ENCODE measurements at places on chromosomes 7 and 10.

- no peak for DNase-seq
Measured at GRCh38 chr7:48295296-48295971, 124.2 kb downstream of the ABCA13 start.

DNA sequence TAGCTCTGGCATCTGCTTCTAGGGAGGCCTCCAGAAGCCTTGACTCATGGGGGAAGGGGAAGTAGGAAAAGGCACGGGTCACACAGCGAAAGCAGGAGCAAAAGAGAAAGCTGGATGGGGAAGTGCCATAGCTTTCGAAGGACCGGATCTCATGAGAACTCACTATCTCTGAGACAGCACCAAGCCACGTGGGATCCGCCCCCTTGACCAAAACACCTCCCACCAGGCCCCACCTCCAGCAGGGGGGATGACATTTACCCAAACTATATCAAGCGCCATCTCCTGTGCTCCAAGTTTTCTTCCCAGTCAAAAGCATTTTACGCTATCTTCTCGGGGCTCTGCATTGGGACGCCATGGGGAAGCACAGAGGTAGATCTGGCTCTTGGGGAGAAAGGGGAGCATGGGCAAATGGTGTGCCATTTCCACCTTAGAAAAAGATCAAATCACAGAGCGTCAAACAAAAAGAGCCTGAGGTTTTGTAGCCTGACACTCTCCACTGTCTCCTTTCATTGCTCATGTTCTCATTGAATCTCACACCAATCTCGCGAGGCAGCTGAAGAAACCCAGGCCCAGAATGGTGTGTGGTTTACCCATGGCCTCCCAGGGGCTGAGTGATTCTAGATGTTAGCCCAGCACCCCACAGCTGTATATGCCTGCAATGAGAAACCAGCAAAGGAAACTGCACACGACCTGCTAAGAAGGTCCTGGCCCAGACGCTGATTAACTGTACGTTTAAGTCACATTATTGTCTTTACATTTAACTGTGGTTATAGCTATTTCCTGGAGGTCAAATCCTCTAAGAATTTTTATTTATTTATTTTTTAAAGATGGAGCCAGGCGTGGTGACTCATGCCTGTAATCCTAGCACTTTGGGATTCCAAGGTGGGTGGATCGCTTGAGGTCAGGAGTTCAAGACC is 8.1 kb upstream of the OLAH start:
- DNase-seq = no peak

GRCh38 chr10:52949899-52950298 is 177.3 kb upstream of the MBL2 start:
- DNase-seq = no peak

GRCh38 chr7:10802011-10802410 is 171.7 kb upstream of the PHF14 start:
- no peak for DNase-seq

GRCh38 chr10:61640856-61641255 is 21.9 kb upstream of the CABCOCO1 start:
- DNase-seq = no peak

DNA sequence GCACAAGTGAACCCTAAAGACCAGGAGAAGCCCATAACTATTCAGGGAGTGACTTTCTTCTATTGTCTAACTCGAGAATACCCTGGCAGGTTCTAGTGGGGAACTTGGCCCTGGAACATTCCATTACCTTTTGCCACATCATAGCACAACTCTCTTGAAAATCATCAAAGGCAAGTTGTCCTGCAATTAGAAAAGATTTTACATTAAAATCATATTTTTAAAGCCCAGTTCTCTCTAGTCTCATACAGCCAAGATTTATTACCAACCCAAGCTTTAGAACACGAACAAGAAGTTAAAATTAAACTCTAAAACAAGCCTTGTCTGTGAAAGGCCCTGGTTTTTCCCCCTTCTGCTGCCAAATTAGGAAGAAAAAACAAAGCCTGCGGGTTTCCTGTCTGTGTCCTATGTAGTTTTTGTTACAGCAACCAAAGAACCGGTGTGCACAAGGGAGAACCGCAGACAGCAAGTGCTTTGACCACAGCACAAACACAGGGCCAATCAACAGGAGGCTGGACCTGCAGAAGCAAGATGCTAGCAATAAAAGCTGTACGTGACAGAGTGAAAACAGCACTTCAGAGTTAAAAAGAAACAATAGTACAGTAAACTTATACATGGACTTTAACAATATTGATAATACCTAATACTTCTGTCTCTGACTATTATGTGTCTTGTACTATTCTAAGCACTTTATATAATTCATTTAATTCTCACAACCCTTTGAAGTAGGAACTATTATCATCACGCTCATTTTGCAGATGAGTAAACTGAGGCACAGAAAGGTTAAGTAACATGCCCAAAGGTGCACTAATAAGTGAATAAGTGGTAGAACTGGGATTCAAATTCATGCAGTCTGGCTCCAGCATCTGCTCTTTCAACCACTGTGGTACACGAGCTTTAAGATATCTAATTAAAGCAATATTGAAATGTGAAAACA is 65.8 kb downstream of the STK17A start:
- peak; percentile 38 for DNase-seq

GRCh38 chr7:74625446-74625845 is 32.1 kb upstream of the GTF2I start:
- DNase-seq = no peak

- DNase-seq = no peak
Measured at GRCh38 chr10:112139176-112139575, 44.4 kb downstream of the GPAM start.

DNA sequence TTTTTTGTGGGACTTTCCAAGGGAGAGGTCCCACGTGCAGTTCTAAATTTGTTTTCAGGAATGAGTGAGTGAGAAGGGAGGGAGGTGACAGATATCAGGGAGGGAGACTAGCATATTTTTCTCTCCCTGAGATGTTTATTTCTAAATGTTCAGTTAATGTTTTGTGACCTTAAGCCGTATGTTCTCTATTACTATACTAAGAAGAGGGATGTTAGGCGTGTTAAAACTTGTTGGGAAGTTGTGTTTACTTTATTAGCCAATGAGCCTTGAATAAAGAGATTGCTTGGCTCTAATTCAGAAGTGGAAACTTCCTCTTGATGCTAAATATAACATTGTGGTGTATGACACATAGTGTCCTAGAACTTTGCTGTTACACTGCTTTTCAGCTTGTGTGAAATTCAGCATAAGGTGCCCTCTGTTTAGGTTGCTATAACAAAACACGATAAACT is 37.3 kb downstream of the DNAH11 start:
- no peak for DNase-seq

GRCh38 chr10:5105626-5106025 is 11.4 kb downstream of the AKR1C3 start:
- no peak for DNase-seq

DNA sequence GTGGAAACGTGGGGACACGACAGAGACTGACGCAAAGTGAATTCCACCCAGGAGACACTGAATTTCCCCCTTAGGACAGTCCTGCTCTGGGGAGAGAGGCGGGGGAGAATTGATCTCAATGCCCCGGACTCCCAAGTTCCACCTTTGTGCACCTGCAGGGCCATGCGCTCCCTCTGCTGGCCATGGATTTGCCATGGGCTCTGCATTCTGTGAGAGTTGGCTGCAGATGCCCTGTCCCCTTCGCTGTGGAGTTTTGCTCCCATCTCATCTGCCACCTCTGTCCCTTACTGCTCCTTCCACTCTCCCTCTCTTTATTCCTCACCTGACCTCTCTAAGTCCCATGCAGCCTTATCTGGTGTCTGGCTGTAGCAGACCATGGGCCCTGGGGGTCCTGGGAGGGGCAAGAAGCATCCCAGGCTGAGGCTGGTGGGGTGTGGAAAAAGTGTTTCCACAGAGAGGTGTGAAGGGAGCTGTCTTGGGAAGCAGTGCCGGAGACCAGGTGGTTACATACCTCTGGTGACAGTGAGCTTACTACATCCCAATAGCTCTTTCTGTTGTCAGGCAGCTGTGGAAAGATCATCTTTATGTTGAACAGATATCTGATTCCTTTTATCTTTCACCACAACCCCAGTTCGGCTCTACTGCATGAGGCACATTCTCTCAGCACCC is 14.3 kb downstream of the GHRHR start:
- DNase-seq = no peak

DNA sequence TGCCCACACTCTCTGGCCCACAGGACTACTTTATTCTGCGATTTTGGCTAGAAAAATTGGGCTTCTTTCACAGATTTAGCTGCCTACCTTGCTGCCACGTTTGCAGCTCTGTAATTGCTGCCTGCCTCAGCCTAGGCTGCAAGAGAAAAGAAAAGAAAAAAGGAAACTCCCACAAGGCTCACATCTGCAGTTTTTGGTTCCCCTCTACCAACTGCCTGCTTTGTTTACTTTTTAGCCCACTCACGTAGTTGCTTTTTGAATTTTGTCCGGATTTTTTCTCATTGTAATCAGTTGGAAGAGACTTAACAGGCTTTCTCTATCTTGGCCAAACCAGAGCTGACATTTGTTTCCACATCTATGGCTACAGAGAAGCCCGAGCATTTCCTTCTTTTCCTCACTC is 24.3 kb downstream of the SUN3 start:
- no peak for DNase-seq

DNA sequence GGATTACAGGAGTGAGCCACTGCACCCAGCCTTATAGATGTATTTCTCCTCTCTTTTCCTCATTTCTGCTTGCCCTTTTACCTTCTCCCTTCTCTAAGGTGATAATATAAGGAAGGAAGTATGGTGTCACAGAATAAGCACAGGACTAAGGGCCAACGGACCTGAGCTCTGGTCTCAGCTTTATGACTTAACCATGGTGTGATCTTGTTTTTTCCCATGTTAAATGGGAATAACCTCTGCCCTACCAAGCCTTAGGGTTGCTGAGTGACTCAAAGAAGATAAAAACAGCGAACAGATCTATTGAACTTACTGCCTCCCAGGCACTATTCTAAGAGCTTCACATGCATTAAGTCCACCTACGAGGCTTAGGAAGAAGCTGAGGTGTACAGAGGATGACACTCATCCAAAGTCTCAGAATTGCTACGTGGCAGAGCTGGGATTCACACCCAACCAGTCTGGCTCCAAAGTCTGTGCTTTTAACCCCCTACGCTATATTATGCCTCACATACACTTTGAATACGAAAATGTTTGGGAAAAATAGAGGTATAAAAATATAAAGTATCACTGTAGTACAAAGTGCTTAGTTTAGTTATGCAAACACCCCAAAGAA is 5.6 kb downstream of the UROS start:
- no peak for DNase-seq

DNA sequence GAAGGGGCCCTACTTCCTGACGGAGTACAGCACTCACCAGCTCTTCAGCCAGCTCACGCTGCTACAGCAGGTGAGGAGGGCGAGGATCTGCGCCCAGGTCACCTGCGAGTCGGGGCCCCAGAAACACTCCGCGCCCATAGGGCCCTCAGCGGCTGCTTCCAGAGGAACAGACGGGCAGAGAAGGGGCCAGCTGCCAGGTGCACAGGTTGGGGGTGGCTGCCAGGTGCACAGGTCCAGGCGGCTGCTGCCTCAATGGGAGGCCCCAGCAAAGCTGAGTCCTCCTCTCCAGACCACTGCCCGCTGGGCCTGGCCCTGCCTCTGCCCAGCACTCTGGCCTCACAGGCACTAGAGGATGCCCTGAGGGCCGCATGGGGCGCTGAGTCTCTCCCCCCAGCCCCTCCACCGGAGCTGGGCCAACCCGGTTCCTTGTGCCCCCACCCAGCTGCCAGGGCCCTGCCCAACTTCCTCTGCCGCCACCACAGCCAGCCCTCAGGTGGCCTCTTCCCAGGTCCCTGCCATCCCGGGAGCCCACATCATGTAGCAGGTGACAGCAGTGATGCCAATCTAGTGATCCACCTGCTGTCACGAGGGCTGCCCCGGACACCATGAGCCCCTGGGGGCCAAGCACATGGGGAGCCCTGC is 17.0 kb upstream of the UTF1 start:
- no peak for DNase-seq

GRCh38 chr7:3678314-3678810 is 377.3 kb downstream of the SDK1 start:
- DNase-seq = no peak

DNA sequence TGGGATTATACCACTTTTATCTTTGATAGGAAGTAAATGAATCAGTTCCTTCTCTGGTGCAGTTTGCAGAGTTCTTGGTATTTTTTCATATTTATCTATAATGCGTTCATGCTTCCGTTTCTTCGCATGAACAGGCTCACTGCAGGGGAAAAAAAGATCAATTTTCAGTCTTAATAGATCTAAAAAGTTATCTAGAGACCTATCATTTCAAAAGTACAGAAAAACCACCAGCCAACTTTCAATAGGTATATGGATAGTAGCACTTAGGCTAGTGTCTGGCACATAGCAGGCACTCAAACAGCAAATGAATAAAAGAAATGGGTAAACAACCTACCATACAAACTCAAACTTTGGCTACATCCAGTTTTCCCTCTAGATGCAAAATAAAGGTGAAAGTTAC is 5.5 kb downstream of the NOC3L start:
- no peak for DNase-seq

DNA sequence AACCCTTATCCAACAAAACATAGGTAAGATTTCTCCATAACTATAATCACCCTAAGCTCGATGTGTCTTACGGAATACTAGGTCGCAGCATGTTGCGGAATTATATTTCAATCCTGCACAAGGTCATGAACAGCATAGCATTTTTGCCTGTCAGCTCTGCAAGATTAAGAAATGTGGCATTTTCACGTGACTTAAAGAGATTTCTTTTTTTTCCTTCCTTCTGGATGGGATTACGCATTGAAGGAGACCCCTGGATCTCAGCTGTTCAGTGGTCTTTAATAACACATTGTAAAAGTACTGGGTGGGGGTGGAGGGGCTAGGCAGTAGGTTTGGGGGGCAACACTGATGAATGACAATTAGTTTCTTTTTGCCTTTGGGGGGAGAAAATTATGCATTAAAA is 106.7 kb downstream of the CUBN start:
- no peak for DNase-seq

GRCh38 chr7:106499897-106500296 is 161.1 kb downstream of the CCDC71L start:
- DNase-seq = no peak

- DNase-seq = no peak
Measured at GRCh38 chr10:16527452-16527851, 5.8 kb upstream of the C1QL3 start.

GRCh38 chr7:144439717-144440205 is 36.3 kb upstream of the NOBOX start:
- DNase-seq = no peak

Measured in stimulated activated CD8-positive, alpha-beta memory T cell treated with anti-CD3 and anti-CD28 coated beads, Interleukin-7, amount 100 ng/mL, for 1 hour (primary cell).